ENCODE measurements at places on chromosomes 5 and 9. TPM values are rescaled to one million over a fixed set of nuclear protein-coding genes. Genes with fewer than 3 reads are reported as not detected.

PCDHAC2 gene
- 1.1 TPM for polyA plus RNA-seq

GFI1B gene
- polyA plus RNA-seq: 0.63 TPM

LPCAT1 gene
- polyA plus RNA-seq: 37.2 TPM

DNA sequence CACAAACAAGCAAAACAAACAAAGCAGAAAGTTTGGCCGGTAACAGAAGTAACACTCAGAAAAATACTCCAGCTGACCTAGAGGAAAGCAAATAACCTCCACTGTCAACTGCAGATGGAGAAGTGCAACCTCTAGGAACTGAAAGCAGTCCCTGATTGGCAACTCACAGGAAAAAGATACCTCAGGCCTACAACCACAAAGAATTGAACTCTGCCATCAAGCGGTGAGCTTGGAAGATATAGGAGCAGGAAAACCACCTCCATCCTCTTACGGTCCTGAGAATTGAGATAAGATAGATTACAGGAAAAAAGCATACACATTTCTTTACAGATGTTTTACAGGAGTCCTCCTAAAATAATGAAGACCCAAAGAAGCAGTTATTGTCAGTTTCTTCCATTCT, 184.5 kb downstream of the PDZD2 start:
- no peak for DNase-seq

DNA sequence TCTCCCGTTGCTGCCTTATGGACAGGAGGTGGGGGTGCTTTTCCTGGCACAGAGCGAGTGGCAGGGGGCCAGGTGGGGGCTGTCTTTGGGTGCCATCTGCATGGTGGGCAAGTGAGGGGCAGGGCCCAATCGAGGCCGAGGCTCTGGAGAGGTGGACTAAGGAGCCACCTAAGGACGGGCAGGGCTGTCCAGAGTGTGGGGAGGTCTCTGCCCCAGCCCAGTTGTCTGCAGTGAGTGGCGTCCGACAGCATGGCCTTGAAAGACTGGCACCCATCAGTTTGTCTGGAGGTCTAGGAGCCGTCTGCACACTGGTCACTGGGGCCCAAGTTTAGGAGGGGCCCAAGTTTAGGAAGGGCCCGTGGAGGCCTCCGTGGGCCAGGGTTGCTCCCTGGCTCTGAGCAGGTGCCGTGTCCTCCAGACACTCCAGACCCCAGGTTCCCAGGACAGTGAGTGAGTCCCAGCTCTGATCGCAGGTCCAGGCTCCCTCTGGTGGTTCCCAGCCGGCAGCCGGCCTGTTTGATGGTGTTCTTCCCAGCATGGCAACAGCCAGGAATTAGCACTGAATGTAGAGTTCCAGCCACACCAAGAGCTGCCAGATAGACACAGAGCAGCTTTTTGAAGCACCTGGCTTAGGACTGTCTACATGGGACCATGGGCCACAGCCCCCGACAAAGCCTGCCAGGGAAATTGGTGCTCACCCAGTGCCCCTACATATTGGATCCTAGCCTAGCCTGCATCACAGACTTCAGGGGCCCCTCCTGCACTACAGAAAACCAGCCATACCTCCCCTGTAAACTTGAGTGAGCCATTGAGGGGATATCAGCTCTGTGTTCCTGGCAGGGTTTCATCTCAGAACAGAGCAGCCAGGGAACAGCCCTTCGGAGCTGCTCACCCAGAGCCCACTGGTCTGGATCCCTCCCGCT, 120.9 kb downstream of the WNK2 start:
- DNase-seq: peak; percentile 82

DNA sequence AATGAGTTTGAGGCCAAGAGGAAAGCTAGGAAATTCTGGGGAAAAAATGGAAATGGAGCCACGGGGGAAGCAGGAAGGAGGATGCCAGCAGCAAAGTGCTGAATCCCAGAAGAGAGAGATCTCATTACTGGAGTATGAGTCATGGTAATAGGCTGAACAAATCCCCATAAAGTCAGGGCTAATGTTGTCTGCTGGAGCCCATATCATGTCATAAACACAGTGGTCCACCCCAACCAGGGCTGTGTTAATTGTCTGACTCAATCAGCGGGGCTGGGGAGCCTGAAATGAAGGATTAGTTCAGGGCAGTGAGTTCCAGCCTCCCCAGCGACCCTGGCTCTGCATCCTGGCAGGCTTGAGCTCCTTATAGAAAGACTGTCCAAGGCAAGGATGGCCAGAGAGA, 68.8 kb downstream of the TLR4 start:
- DNase-seq: peak; percentile 21

- no peak for DNase-seq
Measured at GRCh38 chr5:32138839-32139493, 35.2 kb downstream of the GOLPH3 start.

- no peak for DNase-seq
Measured at GRCh38 chr5:37664551-37664950, 175.3 kb downstream of the GDNF start.

GRCh38 chr5:81525690-81526089, 131.8 kb upstream of the ACOT12 start:
- DNase-seq: no peak
